Immature natural killer cell (primary cell): ENCODE measurements at places on chromosomes 3 and 15.

DNA sequence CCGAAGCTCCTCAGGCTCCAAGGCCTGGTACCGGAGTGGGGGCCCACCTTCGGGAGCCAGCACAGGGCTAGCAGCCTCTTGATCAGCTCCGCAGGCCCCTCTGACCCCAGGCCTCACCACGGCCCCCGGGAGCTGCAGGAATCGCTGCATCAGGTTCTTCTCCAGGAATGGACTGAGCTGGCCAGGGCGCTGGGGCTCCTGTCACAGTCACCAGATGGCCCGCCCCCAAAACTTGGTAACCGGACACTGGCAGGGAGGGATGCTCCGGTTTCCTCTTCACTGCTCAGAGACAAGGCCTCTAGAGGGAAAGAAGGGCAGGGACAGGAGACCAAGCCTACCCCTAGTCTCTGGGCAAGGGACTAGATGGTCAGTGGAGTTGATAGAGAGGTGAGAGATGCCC lies 9.9 kb downstream of the AP3B2 start:
- no peaks in the 10 kb centered on the region for H3K27me3 ChIP-seq
- no peak overlapping the region for H3K4me3 ChIP-seq
- no peaks in the 10 kb centered on the region for H3K36me3 ChIP-seq
- no peaks in the 10 kb centered on the region for H3K4me1 ChIP-seq
- H3K27ac ChIP-seq: no peak overlapping the region
- DNase-seq: no peak

- no peaks in the 10 kb centered on the region for H3K4me1 ChIP-seq
- H3K27me3 ChIP-seq: no peaks in the 10 kb centered on the region
- no peaks in the 10 kb centered on the region for H3K36me3 ChIP-seq
- no peak overlapping the region for H3K27ac ChIP-seq
Measured at GRCh38 chr15:100784493-100785180, 95.0 kb upstream of the ALDH1A3 start.

DNA sequence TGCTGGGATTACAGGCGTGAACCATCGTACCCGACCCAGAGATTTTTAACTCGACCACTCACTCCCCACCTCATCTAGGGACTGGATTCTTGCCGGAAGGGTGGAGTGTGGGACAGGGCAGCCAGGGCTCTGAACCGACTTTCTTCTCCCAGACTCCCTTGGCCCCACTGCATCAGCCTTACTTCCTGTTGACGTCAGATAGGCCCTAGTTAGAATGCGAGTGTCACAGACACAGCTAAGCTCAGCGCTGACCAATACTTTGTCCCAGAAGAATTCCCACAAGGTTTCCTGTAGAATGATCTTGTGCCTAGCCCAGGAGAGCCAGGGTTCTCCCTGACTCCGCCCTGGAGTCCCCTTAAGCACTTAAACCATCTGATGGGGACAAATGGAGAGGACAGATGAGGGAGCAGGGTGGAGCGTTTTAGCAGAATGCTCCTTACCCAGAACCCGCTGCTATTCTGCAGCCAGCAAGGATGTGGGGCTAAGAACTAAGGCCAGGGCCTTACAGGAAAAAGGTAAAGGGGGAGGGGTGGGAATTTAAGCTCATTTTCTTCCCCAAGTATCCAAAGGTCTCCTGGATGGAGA lies 5.8 kb upstream of the TUSC2 start:
- peaks cover 17% of the 10 kb centered on the region for H3K27me3 ChIP-seq
- peak overlapping the region; percentile 62 for H3K4me3 ChIP-seq
- peaks cover 18% of the 10 kb centered on the region for H3K36me3 ChIP-seq

GRCh38 chr3:13077431-13078162 lies 4.4 kb upstream of the IQSEC1 start:
- peaks cover 21% of the 10 kb centered on the region for H3K4me1 ChIP-seq
- H3K27ac ChIP-seq: no peak overlapping the region
- no peak overlapping the region for H3K4me3 ChIP-seq
- no peaks in the 10 kb centered on the region for H3K36me3 ChIP-seq
- H3K27me3 ChIP-seq: peaks cover 15% of the 10 kb centered on the region
- DNase-seq: no peak

GRCh38 chr3:29926378-29926777 lies 645.5 kb downstream of the RBMS3 start:
- no peak overlapping the region for H3K27ac ChIP-seq
- no peak overlapping the region for H3K4me3 ChIP-seq
- no peak for DNase-seq
- H3K36me3 ChIP-seq: no peaks in the 10 kb centered on the region

GRCh38 chr3:65953301-65953812 lies 85.4 kb downstream of the MAGI1 start:
- no peaks in the 10 kb centered on the region for H3K36me3 ChIP-seq
- no peaks in the 10 kb centered on the region for H3K4me1 ChIP-seq
- H3K27me3 ChIP-seq: peaks cover 2% of the 10 kb centered on the region
- no peak overlapping the region for H3K4me3 ChIP-seq

- H3K27me3 ChIP-seq: peaks cover 10% of the 10 kb centered on the region
- peak overlapping the region; percentile 93 for H3K27ac ChIP-seq
- H3K36me3 ChIP-seq: no peaks in the 10 kb centered on the region
Measured at GRCh38 chr15:42494998-42495360, 455 bp upstream of the SNAP23 start.

DNA sequence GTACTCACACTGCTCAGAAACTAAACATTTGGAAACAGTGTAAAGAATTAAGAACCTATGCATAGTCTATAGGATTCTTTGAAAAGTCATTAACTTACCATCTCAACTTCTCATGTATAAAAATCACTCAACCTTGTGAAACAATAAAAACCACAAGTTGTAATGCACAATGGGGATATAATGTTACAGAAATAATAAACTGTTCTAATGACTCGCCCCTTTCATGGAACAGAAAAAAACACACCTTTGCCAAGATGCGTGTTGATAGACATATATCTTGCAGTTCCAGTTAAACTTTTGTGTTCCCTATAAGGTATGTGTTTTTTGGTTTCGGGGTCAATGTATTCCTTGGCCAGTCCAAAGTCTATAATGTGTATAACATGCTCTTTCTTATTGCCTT lies 50.8 kb upstream of the PPIB start:
- peak overlapping the region; percentile 29 for H3K27ac ChIP-seq
- DNase-seq: no peak
- H3K4me3 ChIP-seq: no peak overlapping the region
- H3K4me1 ChIP-seq: no peaks in the 10 kb centered on the region
- no peaks in the 10 kb centered on the region for H3K27me3 ChIP-seq
- peaks cover 13% of the 10 kb centered on the region for H3K36me3 ChIP-seq

DNA sequence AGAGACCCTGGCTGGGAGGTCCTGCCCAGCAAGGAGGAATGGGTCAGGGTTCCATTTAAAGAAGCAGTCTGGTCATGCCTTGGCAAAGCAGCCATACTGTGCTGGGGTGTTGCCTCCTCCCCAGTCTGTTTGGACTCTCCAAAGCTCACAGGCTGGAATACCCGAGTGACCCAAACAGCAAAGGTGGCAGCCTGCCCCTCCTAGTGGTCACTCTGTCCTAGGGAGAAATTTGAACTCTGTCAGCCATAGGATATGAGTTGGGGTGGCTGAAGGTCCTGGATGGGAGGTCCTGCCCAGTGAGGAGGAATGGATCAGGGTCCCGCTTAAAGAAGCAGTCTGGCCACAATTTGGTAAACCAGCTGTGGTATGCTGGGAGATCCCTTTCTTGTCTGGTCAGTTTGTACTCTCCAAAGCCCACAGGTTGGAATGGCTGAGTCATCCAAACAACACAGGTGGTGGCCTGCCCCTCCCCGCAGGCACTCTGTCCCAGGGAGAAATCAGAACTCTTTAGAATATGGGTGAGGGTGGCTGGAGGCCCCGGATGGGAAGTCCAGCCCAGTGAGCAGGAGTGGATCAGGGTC lies 45.0 kb downstream of the CCR1 start:
- DNase-seq: no peak
- no peaks in the 10 kb centered on the region for H3K27me3 ChIP-seq
- H3K4me1 ChIP-seq: no peaks in the 10 kb centered on the region
- H3K27ac ChIP-seq: no peak overlapping the region
- peaks cover 4% of the 10 kb centered on the region for H3K36me3 ChIP-seq
- no peak overlapping the region for H3K4me3 ChIP-seq

- H3K4me1 ChIP-seq: no peaks in the 10 kb centered on the region
- no peak overlapping the region for H3K4me3 ChIP-seq
- peaks cover 6% of the 10 kb centered on the region for H3K27me3 ChIP-seq
- DNase-seq: no peak
- H3K36me3 ChIP-seq: no peaks in the 10 kb centered on the region
Measured at GRCh38 chr3:127524296-127524896, 66.1 kb downstream of the TPRA1 start.

GRCh38 chr3:28850186-28850585 lies 430.7 kb upstream of the RBMS3 start:
- DNase-seq: no peak
- H3K36me3 ChIP-seq: no peaks in the 10 kb centered on the region
- H3K4me1 ChIP-seq: no peaks in the 10 kb centered on the region
- H3K27me3 ChIP-seq: no peaks in the 10 kb centered on the region
- no peak overlapping the region for H3K4me3 ChIP-seq

GRCh38 chr3:169148448-169149348 lies 514.8 kb downstream of the MECOM start:
- peaks cover 37% of the 10 kb centered on the region for H3K4me1 ChIP-seq
- no peak for DNase-seq
- no peak overlapping the region for H3K27ac ChIP-seq
- H3K27me3 ChIP-seq: peaks cover 27% of the 10 kb centered on the region
- H3K4me3 ChIP-seq: no peak overlapping the region

DNA sequence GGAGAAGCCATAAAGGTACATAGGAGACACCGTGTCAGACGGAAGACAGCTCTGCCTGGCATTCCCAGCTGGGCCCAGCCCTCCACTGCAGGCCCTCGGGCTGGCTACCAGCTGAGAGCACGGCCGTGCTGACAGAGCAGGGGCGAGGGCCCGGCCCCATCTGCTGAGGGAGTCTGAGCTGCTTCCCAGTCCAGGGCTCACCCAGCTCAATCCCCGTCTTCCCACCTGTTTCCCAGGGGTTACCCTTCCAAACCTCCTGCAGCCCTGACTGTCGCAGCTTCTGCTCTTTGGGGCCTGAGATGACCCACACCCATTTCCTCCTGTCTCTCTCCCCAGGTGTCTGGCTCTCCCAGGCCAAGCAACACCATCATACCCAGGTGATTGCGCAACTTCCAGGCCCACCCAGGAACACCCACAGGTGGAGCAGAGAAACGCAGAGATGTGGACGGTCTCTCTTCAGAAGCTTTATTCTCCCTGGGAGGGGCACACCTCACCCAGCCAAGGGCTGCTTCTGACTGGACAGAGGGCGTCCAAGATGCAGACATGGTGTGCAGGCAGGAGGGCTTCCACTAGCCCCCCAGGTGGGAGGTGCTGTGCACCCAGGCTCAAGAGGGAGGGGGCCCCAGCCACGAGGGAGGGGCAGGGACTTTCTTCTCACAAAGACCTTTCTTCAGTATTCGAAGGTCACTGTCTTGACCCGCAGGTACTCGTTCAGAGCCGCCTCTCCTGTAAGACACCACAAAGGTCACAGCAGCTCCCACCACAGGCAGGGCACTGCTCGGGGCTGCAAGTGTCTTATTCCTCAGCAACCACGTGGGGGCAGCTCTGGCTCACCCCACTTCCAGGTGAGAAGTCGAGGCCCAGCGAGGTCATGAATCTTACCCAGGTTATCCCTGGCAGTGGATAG lies 19.4 kb upstream of the SLC41A3 start:
- H3K36me3 ChIP-seq: peaks cover under 1% of the 10 kb centered on the region
- H3K4me1 ChIP-seq: no peaks in the 10 kb centered on the region
- no peaks in the 10 kb centered on the region for H3K27me3 ChIP-seq
- DNase-seq: no peak
